ENCODE measurements at places on chromosomes 6 and 20.

GRCh38 chr6:65760285-65760684 is 53.3 kb upstream of the EYS start:
- DNase-seq = no peak

GRCh38 chr6:139239064-139239463 is 52.7 kb downstream of the TXLNB start:
- DNase-seq = no peak

DNA sequence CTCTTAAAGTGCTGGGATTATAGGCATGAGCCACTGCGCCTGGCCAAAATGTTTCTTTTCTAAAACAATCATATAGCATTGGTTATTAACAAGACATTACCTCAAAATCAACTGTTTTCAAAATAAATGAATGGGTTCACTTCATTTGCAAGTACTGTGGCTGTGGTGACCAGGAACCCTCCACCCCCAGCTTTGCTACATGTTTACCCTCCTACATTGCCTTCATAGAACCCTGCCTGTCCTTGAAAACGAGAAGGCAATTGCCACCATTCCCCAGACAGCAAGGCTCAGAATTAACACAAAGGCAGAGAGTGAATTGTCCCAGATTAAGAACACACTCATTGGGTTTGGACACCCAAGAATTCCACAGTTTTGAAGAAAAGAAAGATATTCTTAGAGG is 116.6 kb upstream of the LGSN start:
- DNase-seq = no peak

GRCh38 chr20:61723529-61724257 is 342.0 kb downstream of the TAF4 start:
- no peak for DNase-seq

DNA sequence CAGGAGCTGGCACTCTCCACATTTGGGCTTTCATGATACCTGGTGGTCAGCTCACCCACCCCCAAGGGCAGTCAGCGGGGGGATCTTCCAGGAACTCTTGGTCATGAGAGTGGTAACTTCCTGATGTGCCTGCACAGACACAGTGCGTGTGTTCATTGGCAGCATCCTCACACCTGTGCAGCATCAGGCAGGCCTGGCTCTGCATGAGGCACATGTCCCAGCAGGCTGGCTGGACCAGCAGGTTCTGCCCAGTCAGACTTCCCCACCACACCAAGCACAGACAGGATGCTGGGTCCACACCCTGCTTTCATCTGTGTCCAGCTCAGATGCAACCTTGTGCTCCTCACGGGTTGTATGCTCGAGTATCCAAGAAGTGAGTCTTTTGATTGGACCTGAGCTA is 15.7 kb upstream of the UNC93A start:
- no peak for DNase-seq
